NCI-H226 (cell line): ENCODE measurements at places on chromosomes 3 and 15.

- DNase-seq, result no peak
Measured at GRCh38 chr3:185479373-185479945, 19.4 kb downstream of the TMEM41A start.

- peak; percentile 40 for DNase-seq
Measured at GRCh38 chr15:60970246-60971170, 258.6 kb downstream of the RORA start.

- no peak for DNase-seq
Measured at GRCh38 chr3:158565076-158565475, 5.9 kb upstream of the MLF1 start.

DNA sequence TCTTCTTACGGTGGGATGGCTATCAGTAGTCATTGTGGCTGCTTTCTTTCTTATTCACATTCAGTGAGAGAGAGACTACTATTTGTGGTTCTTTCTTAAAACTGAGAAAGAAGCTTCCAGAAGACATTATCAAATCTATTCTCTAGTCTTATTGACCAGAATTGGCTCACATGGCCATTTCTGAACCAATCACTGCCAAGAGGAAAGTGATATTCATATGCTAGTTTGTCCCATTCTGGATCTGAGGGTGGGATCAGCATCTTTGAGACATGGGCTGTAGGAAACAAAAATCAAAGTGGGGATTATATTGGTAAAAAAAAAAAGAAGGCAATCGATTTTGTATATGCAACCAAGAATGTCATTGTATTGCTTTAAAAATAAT lies 106.4 kb upstream of the RASGRP1 start:
- DNase-seq, result no peak

- no peak for DNase-seq
Measured at GRCh38 chr15:74209560-74209958, 7.0 kb upstream of the STRA6 start.

GRCh38 chr15:93614386-93615104 lies 525.5 kb upstream of the RGMA start:
- no peak for DNase-seq

DNA sequence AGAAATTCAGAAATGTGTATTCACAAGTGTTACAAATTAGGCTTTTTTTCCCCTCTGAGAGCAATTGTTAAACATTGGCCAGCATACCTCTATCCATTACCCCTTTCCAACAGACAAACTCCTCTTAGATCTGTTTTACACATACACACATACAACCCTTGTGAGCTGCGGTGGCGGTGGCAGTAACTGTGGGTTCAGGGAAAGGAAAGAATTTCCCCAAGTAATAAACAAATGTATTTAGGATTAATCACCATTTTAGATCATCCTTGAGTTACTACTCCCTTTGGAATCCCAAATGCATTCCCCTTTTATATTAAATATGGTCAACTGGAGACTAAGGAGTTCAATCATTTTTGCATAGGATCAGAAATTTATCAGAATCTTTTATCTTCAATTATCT lies 667.0 kb downstream of the FHIT start:
- DNase-seq, result no peak

DNA sequence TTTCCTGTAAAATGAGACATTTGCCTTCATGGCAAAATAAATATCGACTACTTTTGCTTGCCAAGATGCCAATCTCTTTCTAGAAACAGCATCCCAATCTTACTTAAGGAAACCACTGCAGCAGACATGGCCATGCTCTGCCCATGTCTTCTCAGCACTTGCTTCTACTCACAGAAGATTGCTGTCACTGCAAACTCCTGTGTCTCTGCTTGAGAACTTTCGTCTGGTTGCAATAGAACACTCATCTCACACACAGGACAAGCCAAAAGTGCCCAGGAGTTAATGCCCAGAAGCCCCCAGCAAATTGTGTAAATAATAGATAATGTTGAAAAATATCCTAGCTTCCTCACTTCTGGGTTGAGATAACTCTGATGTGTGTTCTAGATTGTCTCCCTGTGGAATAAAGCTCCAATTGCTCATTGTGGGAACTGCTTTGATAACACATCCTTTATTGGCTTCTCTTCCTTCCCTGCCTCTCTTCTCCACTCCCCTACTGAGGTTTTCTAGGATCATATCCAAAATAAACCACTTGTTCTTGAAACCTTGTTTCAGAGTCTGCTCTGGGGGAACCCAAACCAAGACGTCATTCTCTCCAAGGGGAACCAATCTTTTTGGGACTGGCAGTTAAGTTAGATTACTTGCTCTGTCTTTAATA lies 156.3 kb upstream of the STRIT1 start:
- DNase-seq, result no peak

- DNase-seq, result no peak
Measured at GRCh38 chr15:48717458-48717857, 71.9 kb upstream of the FBN1 start.

DNA sequence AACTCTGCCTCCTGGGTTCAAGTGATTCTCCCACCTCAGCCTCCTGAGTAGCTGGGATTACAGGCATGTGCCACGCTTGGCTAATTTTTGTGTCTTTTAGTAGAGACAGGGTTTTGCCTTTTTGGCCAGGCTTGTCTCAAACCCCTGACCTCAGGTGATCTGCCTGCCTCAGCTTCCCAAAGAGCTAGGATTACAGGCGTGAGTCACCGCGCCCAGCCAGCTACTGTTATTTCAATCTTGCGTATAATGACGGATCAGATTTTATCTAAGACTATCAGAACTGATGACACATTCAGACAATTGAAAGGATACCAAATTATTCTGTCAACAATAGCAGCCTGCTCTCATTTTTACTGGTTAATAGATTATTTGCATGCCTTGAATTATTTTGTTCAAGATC lies 612.2 kb downstream of the ZIC1 start:
- DNase-seq, result no peak

DNA sequence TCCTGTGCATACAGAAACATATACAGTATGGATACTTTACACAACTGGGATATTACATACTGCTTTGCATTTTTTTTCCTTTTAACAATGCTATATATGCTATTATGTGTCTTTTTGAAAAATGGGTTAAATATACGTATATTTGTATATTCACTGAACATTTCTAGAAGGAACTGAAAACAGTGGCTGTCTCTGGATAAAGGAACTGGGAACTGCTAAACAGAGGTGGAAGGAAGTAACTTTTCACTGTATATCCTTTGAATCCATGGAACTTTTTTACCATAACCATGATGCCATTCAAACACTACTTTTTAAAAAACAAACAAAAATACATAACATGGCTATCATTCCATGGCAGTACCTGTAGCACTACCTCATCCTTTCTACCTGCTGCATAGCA lies 1.8 kb downstream of the MTFMT start:
- no peak for DNase-seq

DNA sequence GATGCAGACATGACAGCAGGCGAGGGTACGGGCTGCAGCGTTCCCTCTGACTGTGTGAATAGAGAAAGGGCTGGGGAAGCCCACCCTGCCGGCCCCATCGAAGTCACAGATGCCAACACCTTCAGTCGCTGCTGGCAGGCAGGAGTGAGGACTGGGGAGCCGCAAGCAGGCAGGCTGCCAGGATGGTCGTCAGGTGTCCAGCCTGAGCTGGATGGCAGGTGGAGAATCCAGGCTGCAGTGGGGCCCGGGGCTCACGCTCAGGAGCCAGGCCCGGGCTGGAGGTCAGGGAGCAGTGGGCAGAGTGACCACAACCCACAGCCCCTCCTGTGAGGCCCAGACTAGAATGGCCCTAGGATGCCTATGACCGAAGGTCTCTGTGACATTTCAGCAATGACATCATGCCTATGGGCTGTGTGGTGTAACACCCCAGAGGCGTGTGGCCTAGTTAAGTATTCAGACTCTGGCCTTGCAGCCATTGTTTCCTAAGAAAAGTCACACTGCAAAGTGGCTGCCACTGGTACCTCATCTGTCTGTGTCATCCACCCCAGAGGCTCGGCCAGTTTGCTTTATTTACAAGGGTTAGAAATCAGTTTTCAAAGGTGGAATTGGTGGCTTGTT lies 15.7 kb downstream of the PRR23E start:
- no peak for DNase-seq

GRCh38 chr3:149384911-149385321 lies 7.5 kb upstream of the TM4SF1 start:
- peak; percentile 48 for DNase-seq

- no peak for DNase-seq
Measured at GRCh38 chr3:10428406-10429091, 76.8 kb downstream of the ATP2B2 start.

- peak; percentile 80 for DNase-seq
Measured at GRCh38 chr3:172201870-172202236, 162.5 kb downstream of the FNDC3B start.

- no peak for DNase-seq
Measured at GRCh38 chr3:108804437-108804836, 18.1 kb upstream of the TRAT1 start.

DNA sequence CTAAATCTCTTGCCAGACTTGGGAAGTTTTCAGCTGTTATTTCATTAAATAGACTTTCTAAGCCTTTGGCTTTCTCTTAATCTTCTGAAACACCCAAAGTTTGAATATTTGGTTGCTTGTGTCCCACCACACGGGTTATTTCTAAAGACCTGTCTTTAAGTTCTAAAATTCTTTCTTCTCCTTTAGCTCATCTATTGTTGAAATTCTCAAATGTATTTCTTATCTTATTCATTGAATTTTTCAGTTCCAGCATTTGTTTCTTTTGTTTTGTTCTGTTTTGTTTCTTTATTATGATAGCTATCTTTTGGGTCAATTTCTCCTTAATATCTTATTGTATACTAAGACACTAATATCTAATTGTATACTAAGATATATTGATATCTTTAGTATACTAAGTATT lies 97.0 kb downstream of the ARRDC4 start:
- DNase-seq, result no peak

DNA sequence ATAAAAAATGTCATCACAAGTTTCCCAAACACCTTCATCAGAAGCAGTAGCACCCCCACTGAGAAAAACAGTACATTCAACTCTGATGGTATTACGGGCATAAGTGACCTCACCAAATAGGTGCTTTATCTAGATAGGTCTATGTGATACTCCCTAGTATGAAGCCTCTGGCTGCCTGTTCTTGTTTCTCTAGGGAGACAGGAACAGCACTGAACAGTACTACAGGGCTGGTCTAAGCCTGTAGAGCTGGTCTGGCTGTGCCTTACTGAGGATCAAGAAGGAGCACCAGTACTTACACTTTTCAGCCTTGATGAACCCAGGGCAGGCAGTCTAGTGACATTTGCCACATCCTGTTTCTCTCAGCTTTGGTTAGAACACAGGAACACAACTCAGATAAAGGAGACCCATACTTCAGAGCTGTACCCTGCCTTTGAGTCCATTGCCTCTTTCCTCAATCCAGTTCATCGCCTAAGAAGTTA lies 35.9 kb downstream of the OXNAD1 start:
- no peak for DNase-seq

DNA sequence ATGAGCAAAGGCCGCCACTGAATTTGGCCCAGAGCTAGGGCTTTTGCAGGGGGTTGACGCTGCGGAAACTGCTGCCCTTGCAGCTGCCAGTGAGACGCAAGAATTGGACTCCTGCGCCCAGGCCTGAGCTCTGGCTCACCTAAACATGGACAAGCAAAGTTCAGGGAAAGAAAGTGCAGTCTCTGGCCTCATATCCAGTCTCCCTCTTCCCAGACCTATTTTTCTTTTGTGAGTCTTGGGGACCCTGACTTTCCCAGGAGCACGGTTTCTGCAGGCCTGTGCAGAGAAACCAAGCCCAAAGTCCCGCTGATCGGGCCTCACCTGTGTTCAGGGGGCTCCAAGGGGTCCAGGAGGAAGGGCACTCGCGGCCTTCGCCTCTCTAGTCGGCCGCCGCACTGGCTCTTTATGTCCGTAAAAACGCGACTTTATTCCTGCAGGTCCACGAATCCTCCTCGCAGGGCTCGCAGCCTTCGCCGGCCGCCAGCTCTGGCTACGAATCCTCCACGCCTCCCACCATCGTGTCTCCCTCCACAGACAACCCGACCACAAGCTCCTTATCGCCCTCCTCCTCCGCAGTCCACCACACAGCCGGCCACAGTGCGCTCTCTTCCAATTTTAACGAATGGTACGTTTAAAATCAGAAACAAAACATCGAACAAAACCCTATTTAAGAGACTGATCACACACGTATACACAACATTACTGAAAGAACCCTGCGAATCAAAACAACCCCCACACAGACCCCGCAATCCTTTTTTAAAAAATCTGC lies 3.9 kb downstream of the ZIC1 start:
- DNase-seq, result no peak

- no peak for DNase-seq
Measured at GRCh38 chr15:89379251-89379695, 44.6 kb upstream of the POLG start.

GRCh38 chr15:50181969-50182218 lies at the start of gene SLC27A2:
Gene SLC27A2 (plus strand): TSS chr15:50182196. CDS start chr15:50182428, 232 bp downstream.
- DNase-seq, result no peak

- DNase-seq, result no peak
Measured at GRCh38 chr15:73590263-73590662, 42.9 kb downstream of the NPTN start.

DNA sequence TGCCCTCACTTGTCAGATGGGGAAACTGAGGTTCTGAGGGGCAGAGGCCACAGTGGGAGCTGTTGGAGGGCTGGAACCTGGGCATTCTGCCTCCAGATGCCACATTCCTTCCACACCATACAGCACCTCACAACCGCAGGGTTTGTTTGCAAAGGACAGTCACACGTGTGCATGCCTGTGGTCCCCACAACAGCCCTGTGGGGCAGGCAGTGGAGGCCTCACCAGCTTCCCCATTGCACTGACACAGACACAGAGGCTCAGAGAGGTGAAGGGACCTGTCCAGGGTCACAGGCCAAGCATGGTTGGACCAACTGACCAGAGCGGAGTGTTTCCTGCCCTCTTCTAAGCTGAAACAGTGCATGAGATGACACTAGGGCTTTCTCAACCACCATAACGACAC lies 75.2 kb upstream of the SEC13 start:
- DNase-seq, result no peak

GRCh38 chr3:38458796-38459498 lies 5.3 kb downstream of the ACVR2B start:
- DNase-seq, result peak; percentile 72

- no peak for DNase-seq
Measured at GRCh38 chr15:40100947-40101905, 7.5 kb downstream of the BMF start.

- DNase-seq, result no peak
Measured at GRCh38 chr3:172268868-172269267, 179.4 kb downstream of the GHSR start.

DNA sequence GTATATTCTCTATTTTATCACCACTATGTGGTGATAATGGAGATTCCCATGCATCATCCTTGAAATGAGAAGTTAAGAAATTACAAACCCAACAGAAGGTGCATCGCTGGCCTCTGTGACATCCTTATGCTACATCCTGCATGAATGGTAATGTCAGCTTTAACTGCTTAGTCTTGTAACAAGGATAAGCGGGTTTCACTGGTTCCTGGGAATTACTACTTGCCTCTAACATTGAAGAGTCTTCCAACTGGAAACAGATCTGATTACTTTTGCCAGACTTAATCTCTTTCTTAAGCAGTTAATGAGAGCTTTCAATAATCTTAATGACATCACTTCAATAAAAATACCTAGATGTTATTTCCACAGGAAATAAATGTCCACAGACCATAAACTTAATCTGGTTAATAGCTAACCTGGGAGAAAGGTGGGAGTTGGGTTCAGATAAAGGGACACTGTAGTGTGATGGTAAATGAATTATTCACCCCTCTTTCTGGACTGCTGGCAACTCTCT lies 44.0 kb downstream of the FMN1 start:
- no peak for DNase-seq
